Stimulated activated CD4-positive, alpha-beta T cell treated with anti-CD3 and anti-CD28 coated beads, Interleukin-4, amount 100 ng/mL, for 48 hours (primary cell): ENCODE measurements at places on chromosomes 6 and 20.

GRCh38 chr20:10780901-10781300, 107.1 kb upstream of the JAG1 start:
- DNase-seq, result no peak

GRCh38 chr6:148396411-148396810, 53.8 kb downstream of the SASH1 start:
- no peak for DNase-seq

DNA sequence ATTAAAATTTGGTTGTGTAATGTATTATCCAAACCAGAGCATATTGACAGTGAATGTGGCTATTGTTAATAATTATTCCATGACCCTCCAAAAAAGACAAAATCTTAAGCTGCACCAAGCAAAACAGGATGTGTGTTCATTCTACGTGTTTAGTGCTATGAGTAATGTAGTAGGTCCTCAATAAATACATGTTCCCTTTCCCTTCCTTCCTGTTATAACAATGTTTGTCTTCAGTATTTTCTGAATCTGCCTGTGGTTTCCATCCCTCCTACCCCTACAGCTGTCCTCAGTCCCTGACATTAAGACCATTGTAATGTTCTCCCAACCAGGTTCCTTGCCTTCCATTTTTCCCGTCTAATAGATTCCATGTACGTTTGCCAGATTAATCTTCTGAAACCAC, 163.8 kb downstream of the AIG1 start:
- DNase-seq, result no peak

GRCh38 chr6:115610696-115611095, 450.0 kb downstream of the FRK start:
- DNase-seq, result no peak

DNA sequence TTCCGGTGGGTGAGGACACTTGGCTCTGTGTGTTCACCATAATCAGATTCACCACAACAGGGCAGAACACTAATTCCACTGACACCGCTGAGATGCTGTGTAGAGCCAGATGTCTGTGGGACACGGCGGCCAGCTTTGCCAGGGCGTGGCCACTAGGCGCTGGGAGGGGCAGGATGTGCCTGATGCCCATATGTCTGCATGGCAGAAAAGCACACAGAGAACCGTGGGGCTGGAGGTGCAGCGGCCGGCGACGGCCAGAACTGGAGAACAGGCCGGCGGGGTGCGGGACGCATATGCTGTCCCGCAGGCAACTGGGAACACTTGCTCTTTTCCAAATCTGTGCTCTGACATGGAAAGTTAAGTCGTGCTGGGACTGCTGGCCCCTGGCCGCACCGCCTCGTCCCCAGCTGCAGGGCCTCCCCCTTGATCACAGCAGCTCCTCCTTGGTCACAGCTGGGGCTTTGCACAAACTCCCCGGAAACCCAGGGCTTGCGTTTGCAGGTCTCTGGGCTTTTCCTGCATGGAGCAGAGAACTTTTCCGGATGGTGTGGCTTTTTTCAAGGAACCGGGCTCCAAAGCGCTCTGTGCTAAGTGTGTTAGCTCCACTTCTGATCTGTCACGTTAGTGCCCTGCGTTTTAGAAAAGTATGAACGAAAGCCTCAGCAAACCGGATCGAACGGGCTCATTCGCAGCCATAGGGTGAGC, 31.1 kb downstream of the NTSR1 start:
- peak; percentile 22 for DNase-seq

- DNase-seq, result no peak
Observed at GRCh38 chr6:3569816-3570215, 113.0 kb upstream of the SLC22A23 start.

DNA sequence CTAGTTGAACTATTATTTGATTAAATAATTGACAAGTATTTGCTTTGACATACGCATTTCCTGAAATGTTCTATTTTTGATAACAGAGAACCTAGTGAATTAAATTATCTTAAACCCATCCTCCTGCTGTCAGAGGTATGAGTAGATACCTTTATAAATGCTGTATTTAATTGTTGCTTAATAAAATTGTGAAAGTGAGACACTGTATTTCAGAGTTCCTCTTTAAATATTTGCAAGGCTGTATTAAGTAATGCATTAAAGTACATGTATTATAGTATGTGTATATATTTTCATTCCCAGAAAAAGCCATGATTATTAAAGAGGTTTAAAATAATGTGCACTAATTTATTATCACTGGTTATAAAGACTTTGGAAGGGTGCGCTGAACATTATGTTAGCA, 483.8 kb downstream of the TFAP2B start:
- no peak for DNase-seq
